Midbrain (tissue), 1 donor: ENCODE measurements at places on chromosomes 6 and 20.

DNA sequence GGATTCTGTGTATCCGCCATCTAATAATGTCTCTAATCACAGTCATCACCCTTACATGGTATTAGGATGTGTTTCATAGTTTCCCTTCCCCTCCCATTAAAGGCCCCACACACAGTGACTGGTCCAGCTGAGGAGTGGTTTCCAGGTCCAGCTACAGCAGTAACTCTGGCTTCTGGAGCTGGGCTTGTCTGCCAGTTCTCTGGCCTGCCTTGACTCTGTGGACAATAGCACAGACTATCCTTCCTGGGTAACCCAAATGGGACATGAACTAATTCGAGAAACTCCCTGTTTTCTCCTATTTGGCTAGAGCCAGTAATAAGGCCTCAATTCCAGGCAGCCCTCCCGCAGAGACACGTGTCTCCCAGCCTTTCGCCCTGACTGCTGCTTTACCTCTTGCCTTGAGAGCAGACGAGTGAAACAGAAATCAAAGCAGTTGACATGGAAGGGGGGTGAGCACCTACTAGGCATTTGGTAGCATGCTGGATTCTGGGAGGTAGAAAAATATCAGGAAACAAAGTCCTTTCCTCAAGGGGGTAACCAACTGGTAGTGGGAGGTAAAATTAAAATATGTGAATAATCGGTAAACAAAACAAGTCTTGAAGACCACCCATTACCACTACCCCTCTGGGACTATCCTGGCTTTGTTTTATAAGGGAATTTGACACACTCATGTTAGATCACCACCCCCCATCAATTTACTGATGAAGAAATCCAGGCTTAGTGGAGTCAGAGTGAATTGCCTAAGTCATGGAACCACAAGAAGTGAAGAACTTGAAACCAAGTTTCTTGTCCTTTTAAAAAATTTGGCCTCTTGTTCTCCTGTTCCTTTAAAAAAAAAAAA is 1.2 kb downstream of the TRAF3IP2 start:
- DNase-seq: peak; percentile 73

- peak; percentile 43 for DNase-seq
Observed at GRCh38 chr6:30411515-30412207, 66.7 kb downstream of the RPP21 start.

DNA sequence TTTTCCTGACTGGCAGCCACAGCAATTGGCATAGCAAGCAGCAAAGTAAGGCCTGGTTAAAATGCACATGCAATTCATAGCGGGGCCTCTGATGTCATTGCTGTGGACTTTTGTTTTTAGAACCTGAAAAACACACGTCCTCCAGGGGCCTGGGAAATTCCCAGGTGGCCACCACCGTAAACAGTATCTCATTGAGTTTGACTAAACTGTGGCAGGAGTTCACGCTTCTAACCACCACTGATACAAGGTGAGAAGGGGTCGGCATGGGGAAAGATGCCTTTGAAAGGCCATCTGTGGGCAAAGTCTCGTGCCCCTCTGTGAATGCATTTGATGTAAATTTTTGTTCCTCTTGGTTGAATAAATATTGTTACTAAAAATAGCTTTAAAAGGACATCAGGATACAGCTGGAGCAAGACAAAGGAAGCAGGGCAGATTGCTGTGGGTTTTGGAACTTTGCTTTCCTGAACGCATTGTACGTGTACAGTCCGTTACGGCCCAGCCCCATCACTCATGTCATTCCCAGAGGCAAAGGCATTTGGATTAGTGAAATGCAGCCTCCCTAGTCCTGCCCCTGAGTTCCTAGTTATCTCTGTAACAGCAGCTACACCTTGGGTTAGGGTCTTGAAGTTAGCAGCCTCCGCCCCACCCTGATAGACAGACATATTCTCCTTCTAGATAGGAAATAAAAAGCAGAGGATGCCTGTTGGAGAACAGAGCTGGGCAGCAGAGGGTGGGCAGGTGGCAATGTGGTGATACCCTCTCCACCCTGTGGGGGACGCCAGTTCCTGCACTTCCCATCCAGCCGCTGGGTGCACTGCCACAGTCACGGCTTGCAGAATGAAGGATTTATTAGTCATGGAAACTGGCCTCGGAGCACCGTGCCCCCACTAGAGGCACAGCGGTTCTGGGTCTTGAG is 80.3 kb downstream of the ZDHHC14 start:
- DNase-seq: peak; percentile 42

DNA sequence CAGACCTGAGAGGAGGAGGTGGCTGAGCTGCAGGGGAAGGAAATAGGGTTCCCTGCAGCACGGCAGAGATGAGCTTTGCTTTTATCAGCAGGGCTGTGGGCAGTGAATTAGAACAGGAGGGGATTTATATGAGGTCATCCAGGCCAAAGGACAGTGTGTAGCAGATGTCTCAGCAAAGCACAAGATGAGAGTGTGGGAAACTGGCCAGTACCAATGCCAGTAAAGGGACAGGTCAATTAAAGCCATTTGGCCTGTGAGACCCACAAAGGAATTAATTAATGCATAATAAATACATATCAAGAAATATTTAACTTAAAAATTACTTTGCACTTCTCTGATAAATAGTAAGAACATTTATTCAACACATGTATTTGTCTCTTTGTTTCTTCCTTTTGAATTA is at the start of gene DEFB119:
Gene DEFB119 (minus strand): TSS at position 101 of the 400 bp plus-strand sequence. CDS start 107 bp downstream, outside the sequence.
- DNase-seq: no peak

DNA sequence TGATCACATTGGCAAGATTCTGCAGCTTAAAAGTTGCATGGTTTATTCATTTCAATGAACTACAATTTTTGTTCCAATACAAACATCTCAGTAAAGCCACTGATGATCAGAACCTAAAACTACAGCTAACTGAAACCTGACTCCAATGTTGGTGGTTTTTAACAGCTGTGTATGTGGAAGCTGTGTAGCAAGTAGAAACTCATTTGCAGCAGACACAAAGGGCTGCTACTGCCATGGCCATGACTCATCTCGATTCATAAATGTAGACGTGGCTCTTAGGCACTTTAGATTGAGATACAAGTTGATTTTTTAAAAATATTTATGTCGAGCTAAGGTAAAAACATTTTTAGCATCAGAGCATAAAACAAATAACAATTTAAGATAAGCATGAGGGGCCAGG is 19.5 kb upstream of the MAP3K4 start:
- no peak for DNase-seq

GRCh38 chr6:72642435-72642834 is 20.6 kb downstream of the KCNQ5 start:
- no peak for DNase-seq

- DNase-seq: no peak
Observed at GRCh38 chr20:51529081-51529681, 13.3 kb downstream of the NFATC2 start.

DNA sequence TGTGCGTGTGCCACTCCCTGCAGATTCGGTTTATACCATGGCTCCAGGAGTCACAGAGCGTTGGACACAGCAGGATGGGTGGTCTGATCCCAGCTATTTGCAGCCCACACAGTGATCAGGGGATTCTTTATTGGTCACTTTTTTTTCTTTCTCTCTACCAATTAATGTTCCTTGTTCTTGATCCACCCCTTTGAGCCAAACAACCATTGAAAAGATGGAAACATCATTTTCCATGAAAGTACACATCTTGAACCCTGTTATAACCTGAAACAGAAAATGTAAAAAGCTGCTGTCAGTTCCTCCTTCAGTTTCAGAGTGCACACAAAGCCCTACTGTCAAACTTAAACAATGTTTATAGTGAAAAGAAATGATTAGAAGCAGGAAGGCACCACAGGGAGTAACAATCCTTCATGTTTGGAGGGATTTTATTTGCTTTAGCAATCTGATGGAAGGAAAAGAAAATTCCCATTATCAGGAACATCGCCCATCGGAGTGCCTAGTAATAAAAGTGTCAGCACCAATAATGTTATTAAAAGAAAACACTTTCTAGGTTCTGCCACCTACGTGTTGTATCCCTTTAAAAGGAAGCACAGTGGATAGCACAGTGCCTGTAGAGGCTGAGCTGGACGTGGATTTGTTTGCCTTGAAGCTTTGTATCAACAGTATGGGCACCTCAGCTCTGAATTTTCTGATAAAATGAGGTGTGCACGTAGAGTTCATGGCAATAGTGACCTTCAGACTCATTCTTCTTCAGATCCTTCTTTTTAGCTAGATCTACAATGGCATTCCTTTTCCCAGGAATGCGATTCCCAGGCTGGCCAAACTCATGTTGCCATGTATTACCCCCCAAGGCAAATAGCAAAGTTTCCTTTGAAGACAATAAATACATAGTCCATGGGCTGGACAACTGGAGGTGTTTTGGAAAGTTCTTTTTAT is 16.1 kb upstream of the THBD start:
- DNase-seq: no peak

GRCh38 chr6:161536224-161536630 is 262.4 kb upstream of the AGPAT4 start:
- no peak for DNase-seq

DNA sequence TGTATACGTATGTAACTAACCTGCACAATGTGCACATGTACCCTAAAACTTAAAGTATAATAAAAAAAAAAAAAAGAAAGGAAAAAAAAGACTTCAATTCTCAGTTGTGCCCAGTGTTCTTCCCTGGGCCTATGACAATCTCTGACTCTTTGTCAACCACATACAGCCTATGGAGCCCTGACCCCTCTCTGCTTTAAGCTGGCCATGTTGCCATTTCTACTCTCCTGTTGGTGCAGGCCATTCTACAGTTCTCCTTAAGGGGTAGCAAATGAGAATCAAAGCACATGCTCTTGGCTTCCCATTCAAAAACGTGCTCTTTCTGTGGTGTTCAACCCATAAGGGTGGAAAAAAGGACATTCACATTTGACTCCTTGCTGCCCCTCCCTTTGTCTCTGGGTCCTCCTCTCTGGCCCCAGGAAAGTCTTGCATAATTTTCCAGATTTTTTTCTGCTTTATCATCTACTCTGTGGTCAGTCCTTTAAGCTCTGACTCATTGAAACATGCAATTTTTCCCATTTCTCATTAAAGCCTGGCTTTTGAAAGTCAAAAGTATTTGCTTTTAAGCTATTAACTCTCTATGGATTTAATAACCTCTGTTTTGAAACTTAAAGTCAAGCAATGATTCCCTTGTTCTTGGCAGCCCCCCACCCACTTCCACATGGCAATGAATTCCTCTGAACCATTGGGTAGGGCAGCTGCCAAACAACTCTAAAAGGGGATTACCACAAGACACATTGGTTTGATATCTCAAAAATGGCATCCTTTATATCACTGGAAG is 208.6 kb upstream of the MCHR2 start:
- DNase-seq: no peak

GRCh38 chr6:27100921-27101320 is 146.6 kb upstream of the PRSS16 start:
- DNase-seq: no peak

GRCh38 chr6:102764317-102764716 is 1370.8 kb downstream of the GRIK2 start:
- DNase-seq: no peak

DNA sequence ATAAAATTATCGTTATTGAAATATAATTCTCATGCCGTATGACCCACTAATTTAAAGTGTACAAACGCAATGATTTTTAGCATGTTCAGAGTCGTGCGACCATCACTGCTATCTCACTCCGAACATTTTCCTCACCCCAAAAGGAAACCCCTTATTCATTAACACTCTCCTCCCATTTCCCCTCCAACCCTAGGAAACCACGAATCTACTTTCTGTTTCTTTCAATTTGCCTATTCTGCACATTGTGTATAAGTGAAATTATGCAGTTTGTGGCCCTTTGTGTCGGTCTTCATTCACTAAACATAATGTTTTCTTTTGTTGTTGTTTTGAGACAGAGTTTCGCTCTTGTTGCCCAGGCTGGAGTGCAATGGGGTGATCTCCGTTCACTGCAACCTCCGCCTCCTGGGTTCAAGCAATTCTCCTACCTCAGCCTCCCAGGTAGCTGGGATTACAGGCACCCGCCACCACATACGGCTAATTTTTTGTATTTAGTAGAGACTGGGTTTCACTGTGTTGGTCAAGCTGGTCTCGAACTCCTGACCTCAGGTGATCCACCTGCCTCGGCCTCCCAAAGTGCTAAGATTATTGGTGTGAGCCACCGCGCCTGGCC is 99.7 kb upstream of the ZNF217 start:
- DNase-seq: no peak

- DNase-seq: no peak
Observed at GRCh38 chr6:16624636-16625290, 136.5 kb downstream of the ATXN1 start.

DNA sequence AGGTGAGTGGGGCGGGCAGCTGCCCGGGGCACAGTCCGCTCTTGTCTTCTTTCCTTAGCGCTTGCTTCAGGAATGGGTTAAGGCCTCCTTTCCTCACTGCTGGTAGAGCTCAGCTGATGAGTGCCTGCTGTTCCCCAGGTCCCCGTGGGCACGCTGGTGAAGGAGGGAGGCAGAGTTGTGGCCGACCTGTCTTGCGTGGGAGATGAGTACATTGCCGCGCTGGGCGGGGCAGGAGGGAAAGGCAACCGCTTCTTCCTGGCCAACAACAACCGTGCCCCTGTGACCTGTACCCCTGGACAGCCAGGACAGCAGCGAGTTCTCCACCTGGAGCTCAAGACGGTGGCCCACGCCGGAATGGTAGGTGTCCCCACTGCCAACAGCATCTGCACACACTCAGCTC is 15.7 kb downstream of the MTG2 start:
- no peak for DNase-seq

- no peak for DNase-seq
Observed at GRCh38 chr6:25748049-25748448, 6.5 kb upstream of the SLC17A4 start.

- DNase-seq: no peak
Observed at GRCh38 chr6:84218091-84218490, 9.4 kb downstream of the CEP162 start.

- DNase-seq: no peak
Observed at GRCh38 chr20:24614341-24614740, 144.9 kb downstream of the SYNDIG1 start.

DNA sequence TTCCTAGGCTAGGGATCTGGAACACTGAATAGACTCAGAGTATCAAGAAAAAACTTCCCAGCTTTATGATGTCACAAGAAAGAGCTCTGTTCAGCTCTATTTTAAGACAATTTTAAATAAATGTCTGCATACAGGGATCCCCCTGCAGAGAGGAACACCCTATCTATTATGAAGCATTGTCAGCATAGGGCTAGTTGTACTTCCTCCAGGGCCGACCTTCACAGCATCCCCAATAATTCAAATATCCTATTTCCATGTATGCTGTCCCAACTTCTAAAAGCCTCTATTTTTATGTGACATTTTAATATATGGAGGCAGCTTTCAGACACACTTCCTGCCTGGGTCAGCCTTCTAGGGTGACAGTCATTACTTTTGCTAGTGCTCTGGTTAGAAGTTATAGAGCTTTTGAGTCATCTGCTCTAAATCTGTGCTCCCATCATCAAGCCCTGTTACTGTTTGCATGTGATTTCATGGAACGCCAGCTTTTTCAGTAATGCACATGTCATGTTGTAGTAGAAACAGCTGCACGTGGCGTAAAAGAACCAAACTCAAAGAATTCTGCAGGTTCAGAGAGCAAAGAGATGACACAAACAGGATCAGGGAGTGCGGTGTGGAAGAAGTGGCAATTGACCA is 189.2 kb downstream of the ADGB start:
- no peak for DNase-seq

DNA sequence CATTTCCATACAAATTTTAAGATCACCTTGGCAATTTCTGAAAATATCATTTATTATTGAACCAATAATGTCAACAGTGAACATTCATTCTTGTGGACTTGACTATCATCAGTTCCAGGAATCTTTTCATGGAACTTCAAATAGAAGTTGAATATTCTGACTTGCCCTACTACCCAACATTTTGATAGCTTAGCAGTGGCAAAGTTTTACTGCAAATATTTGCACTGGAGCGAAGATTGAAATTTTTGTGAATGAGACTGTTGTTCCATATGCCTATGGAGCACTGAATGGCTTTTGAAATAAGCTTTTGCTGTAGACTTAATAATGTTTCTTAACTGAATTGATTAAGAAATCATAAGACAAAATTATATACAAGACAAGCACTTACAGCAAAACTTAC is 23.6 kb downstream of the BEND6 start:
- DNase-seq: no peak
